ENCODE measurements at places on chromosomes 6 and 20.

DNA sequence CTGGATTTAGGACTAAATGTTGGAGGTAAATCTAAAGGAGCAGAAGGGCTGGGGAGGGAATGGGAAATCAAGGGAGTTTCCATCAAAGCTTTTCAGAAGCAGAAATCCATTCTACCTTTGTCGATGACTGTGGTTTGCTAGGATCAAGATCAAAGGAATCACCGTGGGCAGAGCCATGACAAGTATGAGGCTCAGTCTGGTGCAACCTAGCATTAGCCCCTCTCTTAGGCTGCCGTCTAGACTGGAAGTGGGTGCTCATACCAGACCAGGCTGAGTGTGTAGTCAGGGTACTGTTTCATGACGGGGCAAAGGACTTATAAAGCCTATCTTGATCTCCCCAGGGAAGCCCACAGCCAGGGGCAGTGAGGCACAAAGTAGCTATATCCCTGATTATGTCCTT is 120.5 kb downstream of the BMP2 start:
- DNase-seq, result no peak

- no peak for DNase-seq
Measured at GRCh38 chr6:30507849-30508827, 18.8 kb downstream of the HLA-E start.

GRCh38 chr6:51855310-51856082 is 231.9 kb downstream of the PKHD1 start:
- DNase-seq, result no peak

DNA sequence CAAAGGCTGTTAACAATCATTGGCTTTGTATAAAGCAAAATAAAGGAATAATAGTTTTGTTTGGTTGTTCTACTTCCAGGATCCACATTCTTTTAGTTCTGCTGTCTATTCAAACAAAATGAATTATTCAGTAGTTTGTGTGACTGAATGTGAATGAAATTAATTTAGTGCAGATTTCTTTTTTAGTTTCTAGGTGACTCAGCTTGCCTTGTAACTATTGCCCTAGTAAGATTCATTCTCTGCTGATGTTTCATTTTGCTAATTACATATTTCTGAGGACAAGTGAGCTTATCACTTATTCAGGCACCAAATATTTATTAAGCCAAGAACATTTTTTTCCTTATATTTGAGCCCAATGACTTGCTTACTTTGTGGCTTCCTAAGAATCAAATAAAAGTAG is 46.5 kb upstream of the RIPOR2 start:
- no peak for DNase-seq

- DNase-seq, result no peak
Measured at GRCh38 chr20:46087161-46087560, 2.6 kb downstream of the NCOA5 start.

DNA sequence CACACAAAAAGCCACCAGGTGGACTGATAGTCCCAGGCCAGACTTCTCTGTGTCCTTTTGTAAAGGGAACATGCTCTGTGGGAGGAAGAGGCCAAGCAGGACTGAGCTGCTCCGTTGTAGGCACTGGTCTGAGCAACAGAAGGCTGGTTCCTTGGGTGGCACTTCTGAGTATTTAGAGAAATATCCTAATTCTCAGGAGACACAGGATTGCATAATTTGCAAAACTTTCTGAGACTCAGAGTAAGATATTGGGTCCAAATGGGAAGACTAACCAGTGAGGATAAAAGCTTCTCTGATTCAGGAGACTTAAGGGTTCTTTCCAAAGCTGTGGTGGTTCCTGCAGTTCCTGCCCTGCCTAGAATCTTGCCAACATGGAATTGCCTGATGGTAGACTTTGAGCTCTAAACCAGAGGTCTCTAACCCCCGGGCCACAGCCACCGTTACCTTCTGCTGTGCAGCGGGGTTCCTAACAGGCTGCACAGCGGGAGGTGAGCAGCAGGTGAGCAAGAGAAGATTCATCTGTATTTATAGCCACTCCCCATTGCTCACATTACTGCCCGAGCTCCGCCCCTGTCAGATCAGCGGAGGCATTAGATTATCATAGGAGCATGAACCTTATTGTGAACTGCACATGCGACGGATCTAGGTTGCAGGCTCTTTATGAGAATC is 107.0 kb downstream of the OLIG3 start:
- DNase-seq, result no peak

GRCh38 chr6:22656706-22657351 is 87.5 kb downstream of the HDGFL1 start:
- no peak for DNase-seq
